ENCODE measurements at places on chromosomes 13 and 19. TPM values are rescaled to one million over a fixed set of nuclear protein-coding genes. Genes with fewer than 3 reads are reported as not detected.
A peak's percentile ranks its signal among the peaks of the same experiment; 100 is the strongest.

Gene NOVA2
- not detected for total RNA-seq

DNA sequence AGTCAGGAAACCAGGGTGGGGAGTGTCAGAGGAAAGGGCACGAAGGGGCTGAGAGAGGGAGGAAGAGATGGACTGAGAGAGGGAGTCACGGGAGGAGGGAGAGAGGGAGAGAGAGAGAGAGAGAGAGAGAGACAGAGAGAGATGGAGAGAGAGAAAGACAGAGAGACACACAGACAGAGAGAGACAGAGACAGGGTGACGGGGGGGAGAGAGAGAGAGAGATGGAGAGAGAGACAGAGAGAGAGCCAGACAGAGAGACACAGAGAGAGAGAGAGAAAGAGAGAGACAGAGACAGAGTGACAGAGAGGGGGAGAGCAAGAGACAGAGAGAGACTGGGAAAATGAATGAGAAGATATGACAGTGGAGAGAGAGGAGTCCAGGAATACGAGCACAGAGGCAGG, 494 bp upstream of the KLK14 start:
- no peak overlapping the region for H3K27ac ChIP-seq
- no peaks in the 10 kb centered on the region for H3K27me3 ChIP-seq
- H3K36me3 ChIP-seq = no peaks in the 10 kb centered on the region
- no peak overlapping the region for H3K4me3 ChIP-seq
- H3K4me1 ChIP-seq = no peaks in the 10 kb centered on the region
- no peak for DNase-seq

DNA sequence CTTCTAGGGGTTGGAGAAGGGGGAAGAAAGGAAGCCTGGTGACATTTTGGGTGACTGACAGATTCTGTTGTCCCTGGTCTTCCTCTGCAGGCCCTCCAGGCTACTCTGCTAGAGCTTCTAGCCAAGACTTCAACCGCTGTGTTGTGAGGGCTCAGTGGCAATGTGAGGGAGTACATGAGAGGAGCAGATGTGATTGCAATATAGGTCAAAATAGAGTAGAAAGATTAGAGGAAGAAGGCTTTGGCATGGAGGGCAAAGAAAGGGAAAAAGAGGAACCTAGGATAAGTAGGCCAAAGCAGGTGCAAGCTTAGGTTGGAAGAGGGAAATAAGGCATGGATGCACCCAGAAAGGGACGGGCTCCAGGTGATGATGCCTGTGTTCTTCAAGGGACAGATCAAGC, 216.9 kb downstream of the RGCC start:
- H3K4me3 ChIP-seq = no peak overlapping the region
- no peak for DNase-seq
- H3K27ac ChIP-seq = no peak overlapping the region

Gene ZNF442
- total RNA-seq = 2.3 TPM

- no peak overlapping the region for H3K27ac ChIP-seq
- no peaks in the 10 kb centered on the region for H3K4me1 ChIP-seq
- H3K27me3 ChIP-seq = peaks cover 5% of the 10 kb centered on the region
- DNase-seq = no peak
- H3K4me3 ChIP-seq = no peak overlapping the region
These were observed 82.5 kb downstream of the CHST8 start for GRCh38 chr19:33704271-33704670.

Gene ZNF850
- total RNA-seq = 3.6 TPM

DNA sequence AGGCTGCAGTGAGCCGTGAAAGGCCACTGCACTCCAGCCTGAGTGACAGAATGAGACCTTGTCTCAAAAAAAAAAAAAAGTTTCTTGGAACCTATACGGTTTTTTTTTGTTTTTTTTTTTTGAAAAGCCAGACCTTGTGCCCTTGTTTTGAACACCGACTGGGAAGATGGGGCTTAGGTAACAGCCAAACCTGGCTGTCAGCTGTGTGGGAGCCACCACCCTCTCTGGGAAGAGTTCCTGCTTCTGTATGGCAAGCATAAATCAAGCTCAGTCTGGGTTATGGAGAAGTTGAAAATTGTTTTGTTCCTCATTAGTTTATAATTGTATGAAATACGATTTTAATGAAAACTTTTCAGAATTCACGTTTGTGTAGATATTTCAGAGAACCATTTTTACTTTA, 39.5 kb downstream of the MPHOSPH8 start:
- peaks cover 63% of the 10 kb centered on the region for H3K36me3 ChIP-seq
- H3K27me3 ChIP-seq = no peaks in the 10 kb centered on the region
- DNase-seq = no peak
- H3K4me1 ChIP-seq = peaks cover 5% of the 10 kb centered on the region
- H3K4me3 ChIP-seq = no peak overlapping the region

- DNase-seq = peak; percentile 63
- no peaks in the 10 kb centered on the region for H3K4me1 ChIP-seq
- no peaks in the 10 kb centered on the region for H3K27me3 ChIP-seq
These were observed 164.8 kb upstream of the ZNF536 start for GRCh38 chr19:30207357-30207756.

Gene KIR2DL1
- total RNA-seq = not detected

GRCh38 chr19:46475986-46476385, 4.6 kb upstream of the PNMA8A start:
- H3K27me3 ChIP-seq = no peaks in the 10 kb centered on the region
- no peaks in the 10 kb centered on the region for H3K36me3 ChIP-seq
- H3K4me3 ChIP-seq = no peak overlapping the region
- H3K4me1 ChIP-seq = peaks cover 24% of the 10 kb centered on the region

DNA sequence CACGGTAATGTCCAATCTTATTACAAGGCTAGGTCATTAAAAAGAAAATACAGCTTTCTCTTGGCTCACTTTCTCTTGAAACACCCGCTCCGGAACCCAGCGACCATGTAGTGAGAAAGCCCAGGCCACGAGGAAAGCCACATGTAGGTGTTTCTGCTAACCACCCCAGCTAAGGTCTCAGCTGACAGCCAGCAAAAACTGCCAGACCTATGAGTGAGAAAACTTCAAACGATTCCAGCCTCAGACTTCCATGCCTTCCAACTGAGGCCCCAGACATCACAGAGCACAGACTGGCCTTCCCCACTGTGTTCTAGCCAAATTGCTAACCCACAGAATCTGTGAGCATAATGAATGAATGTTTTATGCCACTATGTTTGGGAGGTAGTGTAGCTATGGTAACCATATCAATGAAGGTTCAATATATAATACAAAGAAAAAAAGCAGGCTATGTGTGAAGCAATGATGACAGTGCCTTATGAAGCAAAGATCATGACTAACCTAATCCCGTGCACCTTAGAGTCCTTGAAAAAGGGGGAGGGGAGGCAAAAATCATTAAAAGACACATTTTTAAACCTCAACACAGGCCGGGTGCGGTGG, 11.9 kb upstream of the TPTE2 start:
- no peaks in the 10 kb centered on the region for H3K4me1 ChIP-seq
- no peak overlapping the region for H3K27ac ChIP-seq
- no peaks in the 10 kb centered on the region for H3K27me3 ChIP-seq
- H3K36me3 ChIP-seq = no peaks in the 10 kb centered on the region
- no peak for DNase-seq

DNA sequence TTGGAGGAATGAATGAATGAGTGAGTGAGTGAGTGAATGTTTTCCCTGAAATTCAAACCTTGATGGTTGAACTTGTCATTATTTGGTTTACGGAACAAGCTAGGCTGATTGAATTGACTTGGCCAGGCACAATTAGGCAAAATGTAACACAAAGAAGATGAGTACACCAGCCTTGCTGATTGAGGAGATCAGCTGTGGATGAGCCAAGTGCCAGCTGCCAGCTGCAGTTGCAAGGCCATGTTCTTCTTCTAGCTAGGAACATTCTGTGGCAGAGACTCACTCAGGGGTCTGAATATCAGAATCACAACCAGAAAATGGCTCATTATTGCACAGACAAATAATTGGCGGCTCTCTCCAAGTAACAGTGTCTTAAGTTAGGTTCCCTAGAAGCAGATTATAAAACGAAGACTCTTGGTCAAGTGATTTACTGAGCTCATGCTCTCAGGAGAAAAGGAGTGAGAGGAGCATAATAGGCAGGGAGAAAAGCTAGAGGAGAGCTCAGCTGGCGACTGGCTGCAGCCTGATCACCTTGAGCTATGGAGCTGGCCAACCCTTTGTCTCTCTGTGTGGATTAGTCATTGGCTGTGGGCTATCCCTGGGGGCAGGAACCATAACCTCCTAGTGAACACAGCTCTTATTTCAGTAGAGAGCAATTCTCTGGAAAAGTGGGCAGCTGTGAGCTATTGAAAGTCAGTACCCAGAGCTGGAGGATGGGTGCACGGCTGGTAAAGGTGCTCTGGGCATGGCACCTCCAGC, 225.3 kb upstream of the SERP2 start:
- H3K4me3 ChIP-seq = no peak overlapping the region
- no peaks in the 10 kb centered on the region for H3K36me3 ChIP-seq
- H3K27ac ChIP-seq = no peak overlapping the region
- H3K4me1 ChIP-seq = no peaks in the 10 kb centered on the region
- H3K27me3 ChIP-seq = no peaks in the 10 kb centered on the region

DNA sequence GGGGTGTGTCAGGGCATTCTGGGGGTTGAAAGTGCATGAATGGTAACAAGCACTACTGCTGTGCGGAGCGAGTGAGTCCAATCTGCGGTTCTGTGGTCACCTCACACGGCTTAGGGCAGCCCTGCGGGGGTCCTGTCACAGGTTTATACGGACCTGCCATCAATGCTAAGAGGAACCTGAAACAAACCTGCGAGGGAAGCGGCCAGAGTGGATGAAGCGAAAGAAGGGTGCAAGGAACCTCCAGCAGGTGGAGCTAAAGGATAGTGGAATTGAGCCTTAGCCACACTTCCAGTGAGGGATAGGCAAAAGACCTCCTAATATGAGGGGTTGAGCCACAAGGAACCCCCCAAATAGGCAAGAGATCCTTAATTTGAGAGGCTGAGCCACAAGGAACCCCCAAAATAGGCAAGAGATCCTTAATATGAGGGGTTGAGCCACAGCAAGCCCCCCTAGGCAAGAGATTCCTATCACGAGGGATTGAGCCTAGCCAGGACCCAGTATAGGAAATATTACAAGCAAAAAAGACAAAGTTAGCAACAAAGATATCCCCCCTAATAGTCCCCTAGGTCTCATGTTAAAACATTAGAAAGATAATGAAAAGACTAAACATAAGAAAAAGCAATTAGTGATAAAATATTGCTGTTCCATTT, 6.3 kb upstream of the ZNF69 start:
- H3K36me3 ChIP-seq = no peaks in the 10 kb centered on the region
- DNase-seq = no peak
- H3K4me3 ChIP-seq = peak overlapping the region; percentile 12
- peaks cover 17% of the 10 kb centered on the region for H3K27me3 ChIP-seq
- no peaks in the 10 kb centered on the region for H3K4me1 ChIP-seq

- H3K27me3 ChIP-seq = no peaks in the 10 kb centered on the region
- H3K4me3 ChIP-seq = peak overlapping the region; percentile 62
- H3K4me1 ChIP-seq = peaks cover 42% of the 10 kb centered on the region
- no peaks in the 10 kb centered on the region for H3K36me3 ChIP-seq
- H3K27ac ChIP-seq = peak overlapping the region; percentile 55
- no peak for DNase-seq
These were observed 691 bp upstream of the OLFM2 start for GRCh38 chr19:9937001-9937411.

DNA sequence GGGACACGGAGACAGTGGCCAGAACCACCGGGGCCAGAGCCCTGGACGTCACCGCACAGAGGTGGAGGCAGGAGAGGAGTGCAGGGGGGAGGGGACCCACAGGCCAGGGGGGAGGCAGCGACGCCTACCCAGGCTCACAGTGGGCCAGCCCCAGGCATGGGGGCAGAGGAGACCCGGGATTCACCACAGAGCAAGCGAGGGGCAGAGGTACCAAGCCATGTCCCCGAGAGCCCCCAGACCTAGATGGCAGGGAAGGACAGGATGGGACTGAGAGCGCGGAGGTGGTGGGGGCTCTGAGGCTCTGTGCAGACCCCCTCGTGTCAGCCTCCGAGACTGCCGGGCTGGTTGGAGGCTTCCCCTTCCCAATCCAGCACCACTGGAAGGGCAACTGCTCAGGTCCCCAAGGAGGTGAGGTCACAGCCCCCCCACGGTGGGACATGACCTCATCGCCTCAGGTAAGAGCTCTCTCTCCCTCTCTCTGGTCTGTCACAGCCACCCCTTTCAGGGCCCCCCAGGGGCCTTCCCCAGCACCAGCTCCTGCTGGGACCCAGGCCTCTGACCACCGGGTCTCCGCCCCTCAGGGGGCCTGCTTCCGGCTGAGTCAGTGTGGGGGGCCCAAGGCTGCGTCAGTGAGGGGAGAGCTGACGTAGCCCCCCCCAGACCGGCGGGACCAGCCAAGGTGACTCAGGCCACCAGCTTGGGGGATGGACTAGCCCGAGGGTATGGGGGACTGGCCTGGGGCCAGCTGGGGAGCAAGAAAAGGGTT, 2.2 kb upstream of the IL11 start:
- H3K27ac ChIP-seq = no peak overlapping the region
- H3K27me3 ChIP-seq = no peaks in the 10 kb centered on the region
- DNase-seq = no peak
- no peaks in the 10 kb centered on the region for H3K36me3 ChIP-seq
- H3K4me3 ChIP-seq = no peak overlapping the region

GRCh38 chr13:36323408-36323807, 22.8 kb downstream of the SPART start:
- no peak for DNase-seq
- H3K27me3 ChIP-seq = no peaks in the 10 kb centered on the region
- peaks cover 1% of the 10 kb centered on the region for H3K4me1 ChIP-seq
- no peak overlapping the region for H3K27ac ChIP-seq
- peaks cover 65% of the 10 kb centered on the region for H3K36me3 ChIP-seq

DNA sequence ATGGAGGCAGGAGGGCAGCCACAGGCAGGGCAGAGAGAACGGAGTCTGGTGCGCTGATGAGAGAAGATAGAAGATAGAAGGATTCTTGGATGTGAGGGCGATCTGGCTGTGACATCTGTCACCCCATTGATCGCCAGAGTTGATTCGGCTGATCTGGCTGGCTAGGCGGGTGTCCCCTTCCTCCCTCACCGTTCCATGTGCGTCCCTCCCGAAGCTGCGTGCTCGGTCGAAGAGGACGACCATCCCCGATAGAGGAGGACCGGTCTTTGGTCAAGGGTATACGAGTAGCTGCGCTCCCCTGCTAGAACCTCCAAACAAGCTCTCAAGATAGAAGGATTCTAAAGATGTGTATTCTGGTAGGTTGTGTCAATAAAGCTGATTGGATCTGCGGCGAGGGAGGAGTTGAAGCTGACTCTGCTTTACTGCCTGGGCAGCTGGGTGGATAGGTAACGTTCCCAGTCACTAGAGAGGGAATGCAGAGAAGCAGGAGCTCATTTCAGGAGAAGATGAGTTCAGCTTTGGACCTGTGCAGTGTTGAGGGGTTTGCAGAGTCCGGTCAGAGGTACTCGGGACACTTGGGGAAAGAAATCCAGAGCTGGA, 5.1 kb downstream of the UBAC2 start:
- peaks cover 19% of the 10 kb centered on the region for H3K4me1 ChIP-seq
- peak; percentile 60 for DNase-seq
- no peak overlapping the region for H3K27ac ChIP-seq
- peaks cover 4% of the 10 kb centered on the region for H3K36me3 ChIP-seq
- H3K27me3 ChIP-seq = no peaks in the 10 kb centered on the region

DNA sequence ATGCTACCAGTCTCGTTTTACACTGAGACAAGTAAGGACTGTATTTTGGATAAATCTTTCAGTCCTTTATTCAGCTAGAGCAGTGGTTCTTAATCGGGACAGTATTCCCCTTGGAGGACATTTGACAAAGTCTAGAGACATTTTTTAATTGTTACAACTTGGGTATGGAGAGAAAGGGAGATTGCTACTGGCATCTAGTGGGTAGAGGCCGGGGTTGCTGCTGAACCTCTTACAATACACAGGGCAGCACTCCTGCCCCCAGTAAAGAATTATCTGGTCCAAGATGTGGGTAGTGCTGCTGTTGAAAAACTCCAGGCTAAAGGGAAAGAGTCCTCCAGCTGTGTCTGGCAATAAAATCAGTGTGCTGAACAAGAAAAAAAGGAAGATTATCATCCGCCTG, 334.8 kb downstream of the SLC7A1 start:
- no peaks in the 10 kb centered on the region for H3K36me3 ChIP-seq
- peaks cover 2% of the 10 kb centered on the region for H3K27me3 ChIP-seq

Data from osteocyte (in vitro differentiated cells).